ENCODE measurements at places on chromosomes 12 and 14.
A peak's percentile ranks its signal among the peaks of the same experiment; 100 is the strongest.

- no peak for DNase-seq
These were observed 12.6 kb upstream of the MEG3 start for GRCh38 chr14:100813291-100813690.

- DNase-seq, result no peak
These were observed 12.9 kb downstream of the MED13L start for GRCh38 chr12:116264525-116265070.

GRCh38 chr12:105057174-105057573 lies 27.1 kb downstream of the ALDH1L2 start:
- DNase-seq, result no peak

- DNase-seq, result no peak
These were observed 159.6 kb upstream of the C14orf180 start for GRCh38 chr14:104419865-104420505.

DNA sequence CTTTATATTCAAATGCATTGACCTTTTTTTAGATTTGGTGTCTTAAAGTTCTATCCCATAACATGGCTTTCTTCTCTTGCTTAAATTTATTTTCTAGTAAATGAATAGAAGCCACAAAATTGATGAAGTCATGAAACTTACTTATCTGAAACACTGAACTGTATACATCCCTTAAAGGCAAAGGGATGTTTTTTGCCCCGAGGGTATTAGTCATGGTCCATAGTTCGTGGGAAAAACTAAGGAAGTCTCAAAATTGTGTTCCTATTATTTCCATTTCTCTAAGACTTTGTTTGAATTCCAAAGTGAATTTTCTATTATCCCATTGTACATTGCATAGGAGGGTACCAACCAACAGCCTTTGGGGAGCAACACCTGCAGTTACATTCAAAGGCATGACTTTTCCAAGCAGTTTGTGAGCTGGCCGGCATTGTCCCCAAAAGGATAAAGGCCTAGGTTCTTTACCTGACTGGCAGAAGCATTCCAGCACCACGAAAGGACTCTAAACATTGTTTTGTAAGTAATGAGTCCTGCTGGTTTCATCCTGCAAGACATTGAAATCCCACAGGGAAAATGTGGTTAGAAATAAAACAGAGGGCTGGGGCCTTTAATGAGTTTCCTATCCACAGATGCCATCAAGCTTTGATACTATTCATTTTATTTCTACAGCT lies 473.5 kb downstream of the PRKD1 start:
- no peak for DNase-seq

GRCh38 chr14:37889087-37889486 lies 293.7 kb downstream of the TTC6 start:
- DNase-seq, result no peak

- no peak for DNase-seq
These were observed 37.8 kb downstream of the SLC24A4 start for GRCh38 chr14:92360651-92361370.

DNA sequence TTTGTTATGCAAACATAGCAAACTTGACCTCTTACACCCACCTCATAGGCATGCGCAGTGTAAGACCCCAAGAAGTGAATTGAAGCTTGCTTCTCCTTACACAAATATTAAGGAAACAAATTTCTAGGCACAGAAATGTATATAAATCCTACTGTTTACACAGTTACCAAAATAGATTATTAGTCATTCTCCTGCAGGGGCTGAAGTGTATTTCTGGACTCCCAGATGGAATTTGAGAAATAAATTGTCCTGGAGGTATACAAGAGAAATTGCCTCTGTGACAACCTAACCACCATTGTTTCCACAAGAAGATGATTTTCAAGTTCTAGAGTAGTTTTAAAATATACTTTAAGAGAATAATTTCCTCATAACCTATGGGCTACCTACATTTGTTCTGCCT lies 656.0 kb upstream of the MDGA2 start:
- no peak for DNase-seq

- DNase-seq, result no peak
These were observed 48.0 kb downstream of the TDP1 start for GRCh38 chr14:90003526-90004307.

- no peak for DNase-seq
These were observed 183.3 kb upstream of the KITLG start for GRCh38 chr12:88763536-88764100.

DNA sequence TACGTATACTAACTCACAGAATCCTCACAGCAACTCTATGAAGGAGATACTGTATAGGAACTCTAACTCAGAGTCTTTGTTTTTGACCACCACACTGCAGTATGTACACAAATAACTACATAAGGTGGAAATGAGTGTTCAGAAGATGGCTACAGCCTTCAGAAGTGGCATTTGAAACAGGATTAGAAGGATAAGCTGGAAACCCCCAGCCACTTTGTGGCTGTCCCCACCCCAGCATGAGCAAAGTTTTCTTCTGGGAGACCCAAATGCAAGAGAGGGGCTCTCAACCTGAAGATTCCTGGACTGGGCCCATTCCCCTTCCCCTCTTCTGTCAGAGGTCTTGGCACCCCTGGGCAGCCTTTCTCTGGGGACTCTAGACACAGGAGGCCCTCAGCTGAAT lies 43.2 kb upstream of the PNMA1 start:
- DNase-seq, result no peak

- no peak for DNase-seq
These were observed at the start of gene EFS for GRCh38 chr14:23365036-23365731. EFS (minus strand) TSS chr14:23365172; CDS start chr14:23365025, 147 bp downstream.

- DNase-seq, result no peak
These were observed 465.7 kb downstream of the NOVA1 start for GRCh38 chr14:26132061-26132645.

DNA sequence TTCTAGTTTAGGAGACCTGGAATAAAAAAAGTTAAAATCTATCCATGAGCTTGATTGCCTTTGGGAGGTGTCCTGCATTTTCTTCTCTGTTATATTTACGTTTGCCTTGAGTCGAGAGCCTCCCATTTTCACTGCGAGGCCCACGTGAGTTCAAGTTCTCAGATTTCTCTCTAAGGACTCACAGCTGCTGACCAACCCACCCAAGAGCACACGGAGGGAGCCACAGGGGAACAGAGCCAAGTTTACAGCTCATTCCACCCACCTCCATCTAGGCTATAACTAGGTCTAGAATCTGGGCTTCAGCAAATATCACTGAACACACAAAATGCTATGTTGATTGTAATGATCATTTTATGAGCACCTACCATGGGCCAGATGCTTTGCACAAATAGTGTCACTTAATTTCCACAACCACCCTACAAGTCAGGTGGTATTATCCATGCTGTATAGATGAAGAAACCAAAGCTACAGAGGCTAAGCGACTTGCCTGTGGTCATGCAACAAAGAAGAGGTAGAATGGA lies 16.7 kb downstream of the ALDH1L2 start:
- peak; percentile 47 for DNase-seq

DNA sequence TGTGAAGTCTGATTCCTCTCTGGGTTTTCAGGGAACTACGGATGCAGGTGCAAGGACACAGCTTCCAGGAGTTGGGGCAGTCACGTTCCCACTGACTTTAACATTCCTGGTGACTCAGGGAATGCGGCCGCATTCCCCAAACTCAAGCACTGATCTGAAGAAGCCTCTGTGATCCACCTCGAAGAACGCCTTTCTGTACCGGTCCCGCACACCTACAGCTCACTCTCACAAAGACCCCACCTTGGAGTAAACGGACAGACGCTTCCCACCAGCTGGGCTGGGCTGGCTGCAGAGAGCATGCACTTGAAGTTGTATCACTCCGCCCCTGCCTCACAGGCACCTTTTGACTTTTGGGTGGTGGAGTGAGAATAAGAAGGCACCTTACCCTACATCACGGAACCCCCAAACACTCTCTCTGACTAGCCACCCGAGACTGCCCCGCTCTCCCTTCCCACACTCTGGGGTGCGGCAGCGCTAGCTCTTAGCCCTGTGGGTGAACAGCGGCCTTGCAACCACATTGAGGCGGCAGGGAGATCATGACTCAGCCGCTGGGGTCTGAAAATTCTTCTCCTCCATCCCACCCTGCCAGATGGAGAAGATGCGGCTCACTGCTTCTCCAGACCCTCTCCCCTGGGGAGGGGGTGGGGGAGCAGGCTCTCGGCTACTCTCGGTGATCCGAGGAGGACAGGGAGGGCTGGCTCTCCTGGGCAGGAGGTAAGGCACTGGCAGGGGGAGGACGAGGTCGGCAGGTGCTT lies 23.7 kb upstream of the HDAC7 start:
- no peak for DNase-seq

DNA sequence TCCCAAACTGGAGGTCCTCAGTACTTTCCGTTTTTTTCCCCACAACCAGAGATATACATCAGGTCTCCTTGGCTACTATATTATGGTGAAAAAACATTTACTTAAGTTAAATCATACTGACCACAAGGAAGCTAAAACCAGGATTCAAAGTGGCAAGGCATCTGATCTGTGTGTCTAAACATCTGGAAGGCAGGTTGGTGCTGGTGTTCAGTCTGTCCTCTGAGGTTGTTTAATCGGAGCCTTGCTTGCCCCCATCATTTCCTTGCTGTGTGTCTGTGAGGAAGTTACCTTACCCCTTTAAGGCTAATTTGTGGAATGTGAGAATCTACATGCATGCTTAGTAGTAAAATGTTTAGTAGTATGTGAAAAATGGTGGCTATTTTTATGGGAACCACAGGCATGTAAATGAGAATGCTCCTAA lies 75.6 kb downstream of the GALNT4 start:
- no peak for DNase-seq

DNA sequence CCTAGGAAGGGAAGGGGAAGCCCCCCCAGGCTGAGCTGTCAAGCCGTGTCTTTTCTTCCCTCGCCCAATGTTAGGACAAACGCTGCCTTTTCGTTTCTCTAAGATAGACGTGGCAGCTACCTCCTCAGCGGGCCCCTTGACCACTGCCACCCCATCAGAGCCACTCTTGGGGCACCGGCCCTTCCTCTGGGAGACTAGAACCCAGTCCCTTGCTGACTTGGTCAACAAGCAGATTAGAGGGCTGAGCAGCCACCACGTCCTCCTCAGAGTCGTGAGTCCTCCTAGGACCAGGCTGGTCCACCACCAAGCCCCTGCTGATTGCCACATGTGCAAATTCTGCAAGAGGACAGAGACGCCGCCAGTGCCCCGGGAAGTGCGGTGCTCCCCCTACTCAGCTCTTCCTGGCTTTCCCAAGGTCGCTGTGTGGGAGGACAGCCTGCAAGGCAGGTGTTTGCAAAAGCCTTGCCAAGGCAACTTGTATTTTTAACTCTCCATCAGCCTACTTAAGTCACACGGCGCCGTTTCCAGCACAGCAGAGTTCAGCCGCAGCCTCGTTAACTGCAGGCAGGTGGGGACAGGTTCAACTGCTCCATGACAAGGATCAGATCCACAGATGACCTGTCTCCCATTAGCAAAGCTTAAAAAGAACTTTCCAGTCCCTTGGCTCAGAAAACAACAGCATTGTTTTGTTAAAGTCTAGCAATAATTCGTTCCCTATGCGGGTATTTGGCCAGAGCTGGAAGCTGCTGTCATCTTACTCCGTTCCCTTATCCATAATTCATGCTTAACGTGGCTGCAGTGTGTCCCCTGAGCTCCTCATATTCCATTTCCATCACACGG lies 65.6 kb downstream of the TESC start:
- peak; percentile 90 for DNase-seq

GRCh38 chr14:105490267-105490571 lies 827 bp upstream of the TEDC1 start:
- no peak for DNase-seq

DNA sequence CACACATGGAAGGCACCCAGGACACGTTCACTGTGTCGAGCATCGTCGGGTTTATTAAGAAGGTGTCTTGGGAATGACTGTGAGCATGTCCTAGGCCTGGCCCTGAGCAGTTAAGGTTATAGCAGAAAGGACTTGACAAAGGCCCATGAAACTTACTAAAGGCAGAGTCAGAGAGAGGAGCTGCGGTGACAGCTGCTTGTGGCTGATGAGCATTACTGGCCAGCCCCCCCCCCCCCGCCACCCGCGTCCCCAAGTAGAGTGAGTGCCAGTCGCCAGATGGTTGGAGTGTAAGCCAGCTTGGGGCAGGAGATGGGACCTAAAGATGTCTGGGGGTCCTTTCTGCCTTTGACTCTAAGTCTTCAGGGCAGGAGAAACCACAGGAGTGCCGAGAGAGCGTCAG lies 169.9 kb downstream of the TSPAN9 start:
- DNase-seq, result no peak

- no peak for DNase-seq
These were observed 2.8 kb upstream of the PIWIL1 start for GRCh38 chr12:130334937-130335336.

GRCh38 chr12:20011200-20011599 lies 357.1 kb upstream of the PDE3A start:
- DNase-seq, result no peak

DNA sequence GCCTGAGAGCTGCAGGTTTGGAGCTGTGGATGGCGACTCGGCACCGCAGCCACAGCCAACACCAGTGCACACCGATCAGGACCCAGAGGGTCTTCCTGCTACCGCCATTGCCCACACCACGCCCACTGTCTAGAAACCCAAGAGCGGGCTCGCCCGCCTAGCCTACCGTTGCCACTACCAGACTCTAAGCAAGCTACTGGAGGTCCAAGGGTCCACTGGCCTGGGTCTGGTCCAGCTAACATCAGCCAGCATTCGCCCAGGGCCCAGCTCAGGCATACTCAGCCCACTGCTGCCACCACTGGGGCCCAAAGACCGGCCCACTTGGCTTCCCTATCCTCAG lies 30.5 kb upstream of the MON2 start:
- DNase-seq, result no peak

DNA sequence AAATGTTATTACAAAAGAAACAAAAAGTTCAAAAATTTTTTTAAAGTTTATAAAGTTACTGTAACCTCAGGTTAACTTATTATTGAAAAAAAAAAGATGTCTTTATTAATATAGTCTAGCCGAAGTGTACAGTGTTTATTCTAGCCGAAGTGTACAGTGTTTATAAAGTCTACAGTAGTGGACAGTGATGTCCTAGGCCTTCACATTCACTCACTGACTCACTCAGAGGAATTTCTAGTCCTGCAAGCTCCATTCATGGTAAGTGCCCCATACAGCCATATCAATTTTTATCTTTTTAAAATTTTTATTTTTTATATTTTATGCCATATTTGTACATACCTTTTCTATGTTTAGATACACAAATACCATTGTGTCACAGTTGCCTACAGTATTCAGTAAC lies 10.4 kb downstream of the ATG2B start:
- DNase-seq, result no peak

DNA sequence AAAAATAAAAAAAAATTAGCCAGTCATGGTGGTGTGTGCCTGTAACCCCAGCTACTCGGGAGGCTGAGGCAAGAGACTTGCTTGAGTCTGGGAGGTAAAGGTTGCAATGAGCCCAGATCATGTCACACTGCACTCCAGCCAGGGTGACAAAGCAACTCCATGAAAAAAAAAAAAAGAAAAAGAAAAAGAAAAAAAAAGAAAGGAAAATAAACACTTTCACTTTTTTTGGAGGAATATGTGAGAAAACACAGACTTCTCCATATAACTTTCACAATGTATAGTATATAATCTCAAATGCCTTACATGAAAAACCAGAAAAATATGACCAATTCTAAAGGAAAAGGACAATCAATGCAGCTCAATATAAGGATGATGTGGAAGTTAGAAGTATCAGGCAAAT lies 8.9 kb downstream of the CLECL1 start:
- no peak for DNase-seq
